ENCODE measurements at places on chromosomes 5 and 9.

GRCh38 chr5:37436146-37436934 lies 57.2 kb downstream of the WDR70 start:
- DNase-seq, result no peak

GRCh38 chr9:5817862-5818261 lies 15.1 kb downstream of the ERMP1 start:
- DNase-seq, result peak; percentile 4

GRCh38 chr5:155772009-155772662 lies 554.8 kb upstream of the SGCD start:
- DNase-seq, result no peak

DNA sequence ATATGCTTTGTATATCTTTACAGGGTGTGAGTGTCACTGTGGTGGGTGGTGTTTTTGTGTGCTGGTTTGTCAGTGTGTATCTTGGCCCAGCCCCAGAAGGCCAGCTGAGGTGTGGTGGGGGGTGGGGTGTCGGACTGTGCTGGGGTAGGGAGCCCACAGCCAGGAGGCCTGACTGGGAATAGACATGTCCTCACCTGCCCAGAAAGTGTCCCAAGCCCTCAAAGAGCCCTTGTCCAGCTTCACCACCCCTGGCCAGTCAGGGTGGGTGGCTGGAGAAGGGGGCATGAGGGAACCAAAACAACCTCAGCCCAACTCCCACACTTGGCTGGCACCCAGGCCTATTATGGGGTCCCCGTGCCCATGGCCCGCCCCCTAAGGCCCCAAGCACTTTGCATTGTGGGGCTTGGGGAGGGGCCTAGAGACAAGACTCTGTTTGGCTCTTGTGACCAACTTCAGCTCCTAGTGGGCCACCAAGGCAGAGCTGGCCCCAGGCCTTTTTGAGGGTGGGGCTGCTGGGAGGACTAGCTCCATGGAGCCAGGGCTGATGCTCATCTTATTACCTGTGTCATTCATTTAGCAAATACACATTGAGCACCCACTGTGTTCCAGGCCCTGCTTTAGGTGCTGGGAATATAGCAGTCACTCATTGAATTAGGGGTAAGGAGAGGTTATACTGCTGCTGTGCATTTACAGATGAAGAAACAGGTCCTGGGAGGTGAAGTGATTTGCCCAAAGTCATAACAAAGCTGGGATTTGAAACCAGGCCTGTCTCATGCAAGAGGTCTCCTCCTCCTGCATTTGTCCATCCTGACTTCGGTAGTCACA lies 56.2 kb upstream of the PSD2 start:
- no peak for DNase-seq

- no peak for DNase-seq
Measured at GRCh38 chr5:56054666-56055065, 59.9 kb upstream of the IL6ST start.

DNA sequence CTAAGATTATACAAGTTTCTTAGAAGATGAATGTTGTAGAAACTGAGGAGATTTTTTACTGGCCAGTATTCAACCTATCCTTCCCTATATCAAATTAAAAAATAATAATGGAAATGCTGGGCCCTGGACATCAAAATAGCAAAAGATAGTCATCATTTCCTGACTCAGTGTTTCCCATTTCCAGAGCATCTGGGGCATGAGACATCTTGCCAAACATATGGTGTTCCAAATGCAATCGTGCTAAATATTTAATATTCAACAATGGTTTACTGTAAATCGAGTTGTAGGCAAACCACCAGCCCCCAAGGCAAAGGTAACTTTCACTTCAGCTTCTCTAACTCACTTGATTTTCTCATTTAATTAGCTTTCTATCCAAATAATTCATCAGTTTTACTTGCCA lies 152.9 kb downstream of the FRMD3 start:
- no peak for DNase-seq

GRCh38 chr5:119527351-119527750 lies 75.1 kb downstream of the HSD17B4 start:
- DNase-seq, result peak; percentile 57

DNA sequence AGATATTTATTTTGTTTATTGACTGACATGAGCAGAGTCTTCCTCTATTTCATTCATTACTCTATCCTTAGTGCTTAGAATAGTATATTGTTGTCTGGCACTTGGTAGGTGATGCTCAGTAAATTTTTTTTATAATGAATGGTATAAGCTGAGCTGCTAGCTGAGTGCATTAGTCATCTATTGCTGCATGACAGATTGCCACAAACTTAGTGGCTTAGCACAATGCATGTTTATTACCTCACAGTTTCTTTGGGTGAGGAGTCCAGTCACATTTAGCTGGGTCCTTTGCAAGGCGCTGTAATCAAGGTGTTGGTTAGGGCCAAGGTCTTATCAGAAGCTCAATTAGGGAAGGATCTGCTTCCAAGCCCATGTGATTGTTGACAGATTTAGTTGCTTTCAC lies 23.1 kb downstream of the SMAD5 start:
- no peak for DNase-seq

DNA sequence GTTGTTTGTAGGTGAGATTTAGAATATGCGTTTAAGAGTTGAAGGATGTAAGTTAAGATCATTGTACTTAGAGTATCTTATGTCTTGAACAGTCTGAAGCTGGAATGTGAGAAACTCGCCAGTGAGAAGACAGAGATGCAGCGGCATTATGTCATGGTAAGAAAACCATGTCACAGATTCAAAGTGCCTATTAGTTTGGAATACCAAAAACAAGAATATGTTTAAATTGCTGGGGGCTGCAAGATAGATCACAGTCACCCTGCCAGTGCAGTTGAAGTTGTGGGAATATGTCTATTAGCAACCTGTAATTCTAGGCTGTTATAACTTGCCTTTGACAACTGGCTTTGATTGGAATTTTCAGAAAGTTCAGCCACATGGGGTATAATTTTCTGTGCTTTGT lies 3.0 kb downstream of the TLE4 start:
- DNase-seq, result no peak

GRCh38 chr9:112005939-112006338 lies 109.3 kb downstream of the UGCG start:
- DNase-seq, result no peak

DNA sequence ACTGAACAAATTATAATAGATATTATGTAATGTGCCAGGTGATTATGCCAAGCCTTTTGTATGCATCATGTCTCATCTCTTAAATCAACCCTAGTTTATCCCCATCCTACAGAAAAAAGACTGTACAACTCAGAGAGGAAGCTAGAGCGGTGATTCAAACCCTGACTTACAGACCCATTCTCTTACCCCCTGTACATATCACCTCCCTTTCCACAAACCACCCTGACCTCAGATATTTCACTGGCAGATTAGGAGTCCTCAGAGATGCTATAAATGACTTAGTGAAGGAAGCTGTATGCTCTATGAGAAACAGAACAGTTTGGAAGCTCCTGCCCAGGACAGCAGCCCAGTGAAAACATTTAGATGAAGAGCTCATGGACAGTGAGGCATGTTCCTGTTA lies 79.1 kb upstream of the RARS1 start:
- no peak for DNase-seq

GRCh38 chr9:99058964-99059921 lies 45.7 kb upstream of the TGFBR1 start:
- no peak for DNase-seq

- DNase-seq, result no peak
Measured at GRCh38 chr5:106825374-106825773, 845.4 kb downstream of the EFNA5 start.

- DNase-seq, result no peak
Measured at GRCh38 chr9:106883626-106884190, 20.7 kb downstream of the ZNF462 start.

GRCh38 chr5:80259511-80260203 lies 3.8 kb upstream of the SERINC5 start:
- no peak for DNase-seq

- DNase-seq, result no peak
Measured at GRCh38 chr5:139388198-139388821, 1.4 kb downstream of the MZB1 start.

- DNase-seq, result peak; percentile 63
Measured at GRCh38 chr5:169197343-169197742, 103.6 kb downstream of the SLIT3 start.

GRCh38 chr9:29332789-29333188 lies 1759.5 kb upstream of the C9orf72 start:
- peak; percentile 70 for DNase-seq

GRCh38 chr5:14250748-14251701 lies 107.9 kb downstream of the TRIO start:
- no peak for DNase-seq

DNA sequence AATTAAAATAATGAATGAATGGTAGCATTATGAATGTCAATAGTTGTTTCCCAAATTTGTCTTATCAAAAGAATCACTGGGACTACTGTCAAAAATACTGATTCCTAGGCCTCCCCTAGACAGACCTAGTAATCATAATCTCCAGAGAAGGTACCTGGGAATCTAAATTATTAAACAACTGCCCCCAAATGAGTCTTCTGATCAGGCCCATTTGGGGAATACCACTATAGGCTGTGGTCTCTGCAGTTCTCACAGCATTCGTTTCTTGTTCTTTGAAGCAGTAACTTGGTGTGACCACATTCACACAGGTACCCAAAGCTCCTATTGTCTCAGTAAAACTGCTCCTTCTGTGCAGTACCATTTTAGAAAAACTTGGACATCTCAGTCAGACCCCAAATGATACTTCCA lies 230.9 kb downstream of the PIK3R1 start:
- DNase-seq, result no peak

- no peak for DNase-seq
Measured at GRCh38 chr5:169943026-169943425, 37.3 kb downstream of the INSYN2B start.

DNA sequence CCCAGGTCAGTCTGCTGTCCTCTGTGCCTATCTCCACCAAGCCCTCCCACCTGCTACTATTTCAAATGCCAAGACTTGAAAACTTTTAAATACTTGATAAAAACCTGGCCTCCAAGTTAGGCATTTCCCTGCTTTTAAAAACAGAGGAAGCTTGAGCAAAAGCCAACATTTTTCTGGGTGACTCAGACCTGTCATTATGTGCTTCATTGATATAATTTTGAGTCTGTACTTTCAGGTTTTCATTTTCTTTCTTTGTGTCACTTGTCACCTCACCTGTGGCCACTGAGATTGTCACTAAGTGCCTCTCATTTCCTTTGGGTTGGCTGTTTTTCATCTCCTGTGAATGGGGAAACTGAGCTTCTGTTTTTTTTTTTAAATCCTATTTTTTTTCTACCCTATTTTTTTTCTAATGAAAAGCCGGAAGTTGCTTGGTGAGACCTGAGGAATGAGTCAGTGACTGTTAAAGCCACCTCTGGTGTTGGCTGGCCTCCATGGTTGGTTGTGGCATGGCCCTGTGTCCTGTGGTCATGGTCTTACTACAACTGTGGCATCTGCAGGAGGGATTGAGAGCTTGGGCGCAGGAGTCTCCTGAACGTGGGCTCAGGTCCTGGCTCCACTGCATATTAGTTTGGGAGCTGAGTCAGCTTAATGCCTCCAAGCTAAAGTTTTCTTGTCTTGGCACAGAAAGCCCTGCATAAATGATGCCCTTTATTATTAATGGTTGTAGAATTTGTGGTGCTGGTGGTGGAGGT lies 56.7 kb downstream of the ARHGAP26 start:
- peak; percentile 65 for DNase-seq

DNA sequence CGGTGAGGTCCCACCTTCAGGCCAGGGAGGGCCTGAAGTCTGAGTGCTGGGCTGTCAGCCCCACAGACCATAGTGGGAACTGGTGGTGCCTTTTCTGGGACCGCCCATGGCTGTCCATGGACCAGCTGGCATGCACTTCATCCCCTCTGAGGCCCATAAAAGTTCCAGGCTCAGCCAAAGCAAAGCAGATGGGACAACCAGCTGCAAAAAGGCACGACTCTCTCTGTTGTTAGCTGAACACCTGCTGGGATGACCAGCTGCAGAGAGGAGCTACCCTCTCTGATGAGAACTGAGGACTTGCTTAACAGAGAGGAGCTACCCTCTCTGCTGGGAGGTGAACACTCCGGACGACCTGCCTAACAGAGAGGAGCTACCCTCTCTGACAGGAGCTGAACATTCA lies 844.3 kb upstream of the DMAC1 start:
- no peak for DNase-seq

- DNase-seq, result peak; percentile 57
Measured at GRCh38 chr9:120438836-120439546, 141.0 kb downstream of the CDK5RAP2 start.

GRCh38 chr9:88458716-88459465 lies 70.6 kb downstream of the SPIN1 start:
- DNase-seq, result no peak

GRCh38 chr9:124398191-124398935 lies 16.9 kb downstream of the PSMB7 start:
- no peak for DNase-seq

- no peak for DNase-seq
Measured at GRCh38 chr5:141182248-141182647, at the start of gene PCDHB16. Gene PCDHB16, plus strand, starts transcription at chr5:141182387. Its CDS starts 173 bp downstream, at chr5:141182560.

DNA sequence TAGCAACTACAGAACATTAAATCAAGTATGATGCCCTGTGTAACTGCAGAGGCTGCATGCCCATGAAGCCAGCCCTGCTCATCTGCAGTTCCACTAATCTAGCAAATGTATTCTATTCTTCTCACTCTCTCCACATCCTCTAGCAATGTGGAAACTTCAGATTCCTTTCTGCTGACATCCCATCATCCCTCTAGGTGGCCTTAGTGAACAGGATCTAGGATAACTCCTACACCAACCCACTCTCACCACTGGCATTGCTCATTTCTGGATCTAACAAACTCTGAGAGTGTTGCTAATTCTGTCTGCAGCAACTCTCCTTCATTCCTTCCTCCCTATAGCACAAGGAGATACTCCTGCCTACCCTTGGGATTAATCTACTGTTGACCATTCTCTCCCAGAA lies 80.8 kb downstream of the FAM81B start:
- DNase-seq, result no peak

- DNase-seq, result no peak
Measured at GRCh38 chr5:133323494-133324457, 272.0 kb downstream of the HSPA4 start.

DNA sequence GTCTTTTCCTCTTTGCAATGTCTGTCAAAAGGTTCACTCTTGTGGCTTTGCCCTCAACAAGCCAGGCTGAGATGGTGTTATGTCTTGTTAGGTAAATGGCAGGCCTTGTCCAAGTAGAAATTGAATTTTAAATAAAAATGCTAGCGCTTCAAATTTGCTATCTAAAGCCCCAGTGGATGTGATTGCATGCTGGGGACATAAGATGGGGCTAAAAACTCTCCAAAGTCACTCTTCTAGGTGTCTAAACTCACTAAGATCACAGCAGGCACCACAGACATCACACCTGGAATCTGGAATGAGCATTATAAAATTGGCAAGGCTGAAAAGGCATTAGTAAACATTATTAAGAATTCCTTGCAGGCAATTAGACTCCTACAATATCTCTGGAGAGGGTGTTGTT lies 262.7 kb upstream of the CLINT1 start:
- no peak for DNase-seq

All from RWPE1 (cell line).